ENCODE measurements at places on chromosomes 11 and 22.

GRCh38 chr11:7490054-7490453 is 4.7 kb downstream of the OLFML1 start:
- DNase-seq = peak; percentile 71

GRCh38 chr22:28900379-28900925 is 17.1 kb downstream of the ZNRF3 start:
- DNase-seq = no peak

GRCh38 chr22:23180301-23180892 is at the start of gene BCR:
TSS of gene BCR (plus strand) at chr22:23180509. CDS start at chr22:23180961, 452 bp downstream.
- no peak for DNase-seq

GRCh38 chr22:32612834-32613233 is 138.2 kb downstream of the FBXO7 start:
- DNase-seq = no peak

- no peak for DNase-seq
Measured at GRCh38 chr11:9530901-9531625, 42.4 kb upstream of the WEE1 start.

- peak; percentile 43 for DNase-seq
Measured at GRCh38 chr11:17927681-17928343, 85.0 kb downstream of the SERGEF start.

- no peak for DNase-seq
Measured at GRCh38 chr11:117625237-117625636, 171.8 kb downstream of the DSCAML1 start.

- peak; percentile 88 for DNase-seq
Measured at GRCh38 chr22:38177926-38178604, 3.6 kb downstream of the PLA2G6 start.

- DNase-seq = no peak
Measured at GRCh38 chr11:76140912-76141574, 65.3 kb downstream of the WNT11 start.

DNA sequence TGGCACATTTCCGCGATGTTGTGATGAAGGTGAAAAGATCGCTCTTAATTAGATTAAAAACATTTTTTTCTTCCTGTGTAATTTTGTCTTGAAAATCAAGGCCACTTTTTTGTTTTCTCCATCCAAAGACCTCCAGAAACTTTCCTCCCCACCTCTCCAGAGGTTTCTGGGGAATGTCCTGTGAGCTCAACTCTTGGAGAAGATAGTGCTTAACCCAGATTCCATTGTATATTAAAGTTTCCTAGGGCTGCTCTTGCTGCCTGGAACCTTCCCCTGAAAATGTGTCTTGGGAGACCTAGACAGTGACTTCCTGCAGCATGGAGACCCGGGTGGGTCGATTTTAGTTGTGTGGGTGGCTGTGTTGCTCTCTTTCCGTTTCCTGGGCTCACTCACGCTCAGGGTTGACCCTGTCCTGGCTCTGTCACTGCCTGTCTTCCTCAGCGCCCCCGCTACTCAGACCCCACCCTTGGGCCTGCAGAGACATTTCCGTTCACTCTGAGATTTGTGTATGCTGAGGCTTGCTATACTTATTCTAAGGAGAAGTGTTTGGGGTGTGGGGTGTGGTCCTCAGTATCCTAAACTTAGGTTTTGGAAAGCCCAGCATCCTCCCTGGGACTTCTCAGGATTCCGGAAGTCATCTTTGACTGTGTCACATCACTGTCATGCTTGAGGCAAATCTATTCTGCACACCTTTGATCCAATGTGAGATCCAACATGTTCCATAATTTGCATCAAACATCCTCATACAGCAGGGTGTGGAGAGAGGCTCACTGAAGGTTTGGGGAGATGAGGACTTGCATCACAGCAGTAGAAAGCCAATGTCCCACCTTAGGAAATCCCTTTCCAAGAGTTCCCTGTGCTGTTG is 47.2 kb downstream of the KCNQ1OT1 start:
- DNase-seq = no peak

DNA sequence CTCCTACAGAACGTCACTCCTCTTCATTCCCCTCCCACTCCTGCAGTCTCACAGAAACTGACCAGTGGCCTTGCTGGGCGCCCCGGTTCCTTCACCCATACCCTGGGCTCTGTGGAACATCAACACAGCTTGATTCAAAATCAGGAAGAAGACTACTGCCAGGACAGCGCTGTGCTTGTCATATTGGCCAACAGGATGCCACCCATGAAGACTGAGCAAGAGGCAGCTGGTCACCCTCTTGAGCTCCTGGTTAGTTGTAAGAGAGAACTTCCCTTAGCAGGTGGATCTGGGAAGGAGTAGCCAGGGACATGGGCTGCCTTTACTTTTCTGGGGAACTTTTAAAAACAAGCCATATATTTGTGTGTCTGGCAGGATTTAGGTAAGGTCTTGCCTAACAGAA is 110.4 kb upstream of the TIMP3 start:
- no peak for DNase-seq

DNA sequence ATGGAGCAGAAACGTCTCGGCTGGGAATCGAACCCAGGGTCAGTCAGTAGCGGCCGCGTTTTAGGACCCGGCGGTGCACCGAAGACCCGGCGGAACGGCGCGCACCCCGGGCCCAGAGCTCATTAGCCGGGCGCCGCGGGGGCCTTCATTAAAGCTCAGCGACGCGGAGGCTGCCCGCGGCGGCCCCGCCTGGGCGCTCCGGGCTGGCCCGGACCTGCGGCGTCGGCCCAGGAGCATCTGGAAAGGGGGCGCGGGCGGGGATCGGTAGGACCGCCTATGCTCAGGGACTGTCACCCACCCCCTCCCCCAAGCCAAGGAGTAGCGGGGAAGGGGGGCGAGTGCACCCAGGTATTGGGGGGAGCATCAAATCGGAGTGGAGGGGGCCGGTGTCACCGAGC is 52.2 kb downstream of the CYTH4 start:
- DNase-seq = no peak

DNA sequence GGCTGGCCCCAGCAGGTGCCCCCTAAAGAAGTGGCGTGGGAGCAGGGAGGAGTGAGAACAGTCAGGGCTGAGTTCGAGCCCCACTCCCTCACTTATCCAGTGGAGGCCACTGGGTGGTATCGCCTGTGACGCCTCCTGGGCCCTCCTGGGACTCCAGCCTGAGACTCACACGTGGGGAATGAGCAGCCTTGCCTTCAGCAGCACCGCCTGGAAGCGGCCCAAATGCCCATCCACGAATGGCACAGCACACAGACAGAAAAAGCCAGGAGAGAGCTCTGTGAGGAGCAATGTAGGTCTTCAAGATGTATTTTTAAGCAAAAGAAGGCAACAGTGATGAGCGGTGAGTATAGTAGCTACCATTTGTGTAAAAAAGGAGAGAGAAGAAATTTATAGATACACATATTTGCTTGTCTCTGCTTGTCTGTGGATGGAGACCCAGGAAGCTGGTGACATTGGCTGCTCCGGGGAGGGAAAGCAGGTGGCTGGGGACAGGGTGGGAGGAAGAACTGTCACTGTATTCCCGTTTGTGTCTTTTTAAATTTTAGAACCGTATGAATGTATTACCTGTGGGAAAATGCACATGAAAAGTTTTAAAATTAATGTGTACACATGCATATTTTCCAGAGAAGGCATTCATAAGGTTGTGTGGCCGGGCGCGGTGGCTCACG is 13.2 kb downstream of the KCNJ4 start:
- no peak for DNase-seq

DNA sequence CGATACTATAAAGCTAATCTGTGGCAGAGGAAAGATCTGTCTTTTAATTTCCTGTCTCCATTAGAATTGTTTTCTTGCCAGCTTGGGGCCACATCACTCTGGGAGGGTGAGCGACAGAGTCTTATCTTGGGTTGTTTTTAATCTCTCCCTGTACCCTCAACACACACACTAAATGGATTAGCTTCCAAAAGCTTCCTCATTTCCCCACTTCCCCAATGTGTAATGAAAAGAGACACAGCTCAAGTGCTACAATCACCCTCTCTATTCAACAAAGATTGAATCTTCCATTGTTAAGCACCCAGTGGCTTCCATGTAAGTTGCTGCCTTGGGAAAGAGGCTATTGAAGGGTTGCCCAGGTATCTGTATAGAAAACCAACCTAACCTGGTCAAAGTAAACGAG is 6.1 kb upstream of the ASCL3 start:
- no peak for DNase-seq

GRCh38 chr11:119493712-119494111 is 70.7 kb upstream of the THY1 start:
- DNase-seq = no peak

GRCh38 chr11:126185259-126186024 is 26.0 kb downstream of the RPUSD4 start:
- no peak for DNase-seq

DNA sequence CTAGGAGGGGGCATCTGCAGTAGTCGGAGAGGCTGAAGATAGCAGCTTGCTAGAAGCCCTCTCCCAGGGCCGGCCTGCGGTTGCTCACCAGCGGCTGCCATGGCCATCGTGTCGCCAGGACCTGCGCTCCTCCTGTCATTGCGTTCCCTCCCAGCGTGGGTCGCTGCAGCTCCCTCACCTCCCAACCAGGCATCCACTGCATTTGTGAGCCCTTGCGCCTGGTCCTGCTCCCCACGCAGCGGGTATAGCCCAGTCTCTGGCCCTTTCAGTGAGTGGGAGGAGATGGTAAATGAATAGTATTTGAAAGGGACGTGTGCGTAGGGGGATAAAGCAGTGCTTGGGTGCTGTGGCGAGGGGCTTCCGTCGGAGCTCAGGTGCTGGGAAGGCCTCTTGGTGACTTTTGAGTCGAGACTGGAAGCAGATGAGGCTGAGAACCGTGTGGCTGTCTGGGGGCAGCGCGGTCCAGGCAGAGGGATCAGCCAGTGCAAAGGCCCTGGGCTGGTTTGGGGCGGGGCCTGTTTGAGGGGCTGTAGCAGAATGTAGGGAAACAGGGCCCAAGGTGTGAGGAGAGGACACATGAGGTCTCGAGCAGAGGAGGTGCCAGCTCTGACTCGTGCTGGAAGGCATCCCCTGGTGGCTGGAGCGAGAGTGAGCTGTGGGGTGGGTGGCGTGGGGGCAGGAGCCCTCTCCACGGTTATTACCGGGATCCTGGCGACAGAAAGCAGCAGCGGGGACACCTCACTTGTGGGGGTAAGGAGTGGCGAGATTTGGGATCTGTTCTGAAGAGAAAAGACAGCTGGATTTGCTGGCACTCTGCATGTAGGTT is 39.3 kb downstream of the LRP5 start:
- DNase-seq = no peak

GRCh38 chr11:9754010-9754471 is 90.2 kb downstream of the SWAP70 start:
- DNase-seq = no peak

DNA sequence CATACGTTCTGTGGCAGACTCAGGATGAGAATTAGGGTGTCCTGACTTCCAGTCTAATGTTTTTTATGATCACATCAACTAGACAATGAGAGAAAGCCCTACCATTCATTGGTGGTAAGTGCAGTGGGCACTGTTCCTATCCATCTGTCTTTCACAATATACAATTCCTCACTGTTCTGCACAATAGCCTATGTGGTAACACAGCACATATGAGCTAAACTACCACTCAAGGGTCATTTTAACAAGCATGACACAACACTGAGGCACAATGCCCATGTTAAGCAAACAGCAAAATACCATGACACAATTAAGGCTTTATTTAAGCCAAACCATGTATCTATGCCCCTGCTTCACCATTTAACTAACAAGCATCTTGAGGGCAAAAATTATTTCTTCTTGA is 52.3 kb downstream of the SIK3 start:
- DNase-seq = no peak

GRCh38 chr11:133163463-133164419 is 368.6 kb downstream of the OPCML start:
- peak; percentile 6 for DNase-seq

DNA sequence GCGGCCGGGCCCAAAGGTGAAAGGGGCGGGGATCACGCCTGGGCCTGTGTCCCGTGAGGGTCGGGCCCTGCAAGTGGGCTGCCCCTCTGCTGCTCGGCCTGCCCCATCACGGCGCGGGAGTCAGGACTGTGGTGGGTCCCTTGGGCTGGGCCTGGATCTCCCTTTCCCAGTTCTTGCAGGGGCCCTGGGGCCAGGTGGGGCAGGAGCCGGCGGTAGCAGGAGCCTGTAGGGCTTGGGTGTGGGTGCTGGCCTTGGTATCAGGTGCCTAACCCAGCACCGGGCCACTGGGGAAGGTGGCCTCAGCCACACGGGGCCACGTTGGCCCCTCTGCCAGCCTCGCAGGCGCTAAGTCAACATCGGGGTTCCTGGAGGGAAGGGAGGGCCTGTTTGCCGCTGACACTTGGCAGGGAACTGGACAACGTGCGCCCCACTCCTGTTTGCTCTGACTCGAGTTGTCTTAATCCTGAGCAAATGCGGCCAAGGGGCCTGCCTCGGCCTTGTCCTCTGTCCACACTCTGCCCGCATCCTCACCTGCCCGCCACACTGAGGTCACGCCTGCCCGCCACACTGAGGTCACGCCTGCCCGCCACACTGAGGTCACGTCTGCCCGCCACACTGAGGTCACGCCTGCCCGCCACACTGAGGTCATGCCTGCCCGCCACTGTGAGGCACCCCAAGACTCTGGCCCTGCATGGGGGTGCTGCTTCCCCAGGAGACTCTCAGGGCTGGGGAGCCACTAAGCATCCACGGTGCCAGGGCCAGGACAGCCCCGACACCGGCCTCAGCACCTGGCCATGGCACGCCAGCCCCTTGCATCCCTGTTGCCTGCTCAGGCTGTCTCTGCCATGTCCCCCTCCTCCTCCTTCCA is 14.2 kb upstream of the MUC5B start:
- DNase-seq = no peak

DNA sequence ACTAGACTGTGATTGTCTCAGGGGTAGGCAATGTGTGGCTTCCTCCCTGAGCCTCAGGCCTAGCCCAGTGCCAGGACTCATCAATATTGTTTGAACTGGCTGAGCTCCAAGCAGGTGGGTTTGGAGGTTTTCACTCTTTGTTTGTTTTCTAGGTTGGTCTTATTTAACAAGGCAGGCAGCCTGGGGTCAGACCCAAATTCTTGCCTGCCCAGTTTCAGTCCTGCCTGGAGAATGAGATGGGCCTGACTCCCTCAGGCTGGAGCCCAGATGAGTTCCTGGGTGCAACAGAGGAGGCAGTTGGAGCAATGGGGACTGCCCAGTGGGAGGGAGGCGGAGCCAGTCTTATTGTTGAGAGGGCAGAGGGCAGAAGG is 28.3 kb upstream of the TP53I11 start:
- DNase-seq = no peak

- DNase-seq = no peak
Measured at GRCh38 chr11:2140411-2141400, 1.5 kb upstream of the IGF2 start.

- DNase-seq = no peak
Measured at GRCh38 chr11:113436672-113437252, 38.4 kb downstream of the DRD2 start.

DNA sequence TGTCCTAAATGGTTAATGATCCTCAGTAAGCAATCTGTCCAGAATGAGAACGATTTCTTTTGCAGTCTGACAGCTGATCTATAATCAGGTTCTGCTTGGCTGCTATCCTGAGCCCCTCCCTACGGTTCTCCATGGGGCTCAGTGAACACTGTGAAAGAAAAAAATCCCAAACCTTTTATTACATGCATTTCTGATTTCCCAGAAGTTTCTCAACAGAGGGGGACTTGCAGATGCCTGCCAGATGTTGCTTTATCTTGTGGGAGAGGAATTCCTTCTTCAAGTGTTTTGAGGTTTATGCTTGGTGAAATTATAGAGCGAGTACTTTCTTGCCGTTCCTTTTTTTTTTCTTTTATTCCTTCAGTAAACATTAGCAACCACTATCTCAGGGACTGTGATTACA is 531.9 kb upstream of the ISX start:
- no peak for DNase-seq
